Heart right ventricle (tissue), 16 donors: ENCODE measurements at places on chromosomes 7 and 10. TPM values are rescaled to one million over a fixed set of nuclear protein-coding genes. Genes with fewer than 3 reads are reported as not detected.

Gene MTURN
- polyA plus RNA-seq = 11.0 TPM

- DNase-seq = no peak
Observed at GRCh38 chr10:51527522-51528219, 171.7 kb downstream of the CSTF2T start.

DNA sequence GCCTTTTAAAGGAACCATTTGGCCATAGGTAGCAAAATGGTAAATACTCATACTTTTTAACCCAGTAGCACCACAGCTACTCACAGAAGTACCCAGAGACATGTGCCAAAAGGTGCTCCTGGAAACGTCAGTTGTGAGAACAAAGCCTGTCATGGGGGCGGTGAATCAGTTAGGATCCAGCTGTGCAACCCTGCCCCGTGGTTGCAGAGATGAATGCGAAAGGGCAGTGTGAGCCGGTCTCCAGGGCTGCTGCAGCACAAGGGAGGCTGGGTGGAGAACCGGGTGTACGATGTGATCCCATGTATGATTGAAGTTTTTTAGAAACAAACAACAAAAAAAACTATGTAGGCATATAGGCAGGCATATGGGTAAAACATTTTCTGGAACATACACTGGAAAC lies 1.3 kb upstream of the LRRC18 start:
- no peak for DNase-seq

Gene PRKAR2B
- 5.4 TPM for polyA plus RNA-seq

DNA sequence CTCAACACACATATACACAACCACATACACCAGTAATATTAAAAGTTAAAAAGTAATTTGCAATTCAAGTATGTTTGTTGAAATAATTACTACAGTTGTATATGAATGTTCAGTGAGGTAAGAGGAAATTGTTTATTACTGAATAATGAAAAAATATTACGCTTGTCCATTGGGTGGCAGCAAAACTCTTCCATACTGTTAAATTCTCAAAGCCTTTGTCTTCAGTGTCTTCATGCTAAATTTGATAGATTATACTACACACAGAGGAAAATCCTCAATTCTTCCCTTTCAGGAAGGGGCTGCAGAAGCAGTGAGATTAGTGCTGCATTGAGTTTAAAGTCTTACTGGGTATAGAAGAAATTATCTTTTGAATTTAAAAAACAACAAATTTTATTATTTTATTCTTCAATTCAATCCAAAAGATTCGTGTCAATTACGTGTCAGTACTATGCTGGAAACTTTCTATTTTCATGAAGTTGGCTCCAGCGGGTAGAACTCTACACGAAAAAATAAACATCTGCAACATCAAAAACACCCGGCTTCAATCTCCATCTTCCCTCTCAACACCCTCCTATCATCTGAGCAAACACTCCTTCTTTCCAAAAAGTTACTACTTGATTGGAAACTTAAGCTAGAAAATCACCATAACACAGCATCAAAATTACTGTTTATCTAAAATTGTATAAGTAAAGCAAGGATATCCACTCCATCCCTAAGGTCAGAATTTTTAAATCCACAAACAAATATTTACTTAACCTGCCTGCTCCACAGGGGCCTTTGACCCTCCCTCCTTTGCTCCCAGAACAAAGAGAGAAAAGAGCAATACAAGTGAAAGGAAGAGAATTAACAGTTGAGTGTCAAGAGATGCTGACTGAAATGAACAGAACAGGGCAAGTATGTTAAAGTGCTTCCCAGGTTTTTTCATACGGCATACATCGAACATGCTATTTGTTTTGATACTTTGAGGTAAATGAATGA lies 37.0 kb upstream of the TES start:
- no peak for DNase-seq

GRCh38 chr7:146875237-146875785 lies 758.7 kb downstream of the CNTNAP2 start:
- no peak for DNase-seq

- no peak for DNase-seq
Observed at GRCh38 chr10:49365675-49366415, 30.0 kb downstream of the DRGX start.

- no peak for DNase-seq
Observed at GRCh38 chr10:8060704-8061121, 6.2 kb downstream of the GATA3 start.
